ENCODE measurements at places on chromosomes 16 and 17. TPM values are rescaled to one million over a fixed set of nuclear protein-coding genes. Genes with fewer than 3 reads are reported as not detected.

The PKMYT1 gene
- total RNA-seq, result 10.9 TPM

The MVD gene
- 76.3 TPM for total RNA-seq

- no peak for DNase-seq
Observed at GRCh38 chr17:78655251-78655940, 78.2 kb upstream of the DNAH17 start.

DNA sequence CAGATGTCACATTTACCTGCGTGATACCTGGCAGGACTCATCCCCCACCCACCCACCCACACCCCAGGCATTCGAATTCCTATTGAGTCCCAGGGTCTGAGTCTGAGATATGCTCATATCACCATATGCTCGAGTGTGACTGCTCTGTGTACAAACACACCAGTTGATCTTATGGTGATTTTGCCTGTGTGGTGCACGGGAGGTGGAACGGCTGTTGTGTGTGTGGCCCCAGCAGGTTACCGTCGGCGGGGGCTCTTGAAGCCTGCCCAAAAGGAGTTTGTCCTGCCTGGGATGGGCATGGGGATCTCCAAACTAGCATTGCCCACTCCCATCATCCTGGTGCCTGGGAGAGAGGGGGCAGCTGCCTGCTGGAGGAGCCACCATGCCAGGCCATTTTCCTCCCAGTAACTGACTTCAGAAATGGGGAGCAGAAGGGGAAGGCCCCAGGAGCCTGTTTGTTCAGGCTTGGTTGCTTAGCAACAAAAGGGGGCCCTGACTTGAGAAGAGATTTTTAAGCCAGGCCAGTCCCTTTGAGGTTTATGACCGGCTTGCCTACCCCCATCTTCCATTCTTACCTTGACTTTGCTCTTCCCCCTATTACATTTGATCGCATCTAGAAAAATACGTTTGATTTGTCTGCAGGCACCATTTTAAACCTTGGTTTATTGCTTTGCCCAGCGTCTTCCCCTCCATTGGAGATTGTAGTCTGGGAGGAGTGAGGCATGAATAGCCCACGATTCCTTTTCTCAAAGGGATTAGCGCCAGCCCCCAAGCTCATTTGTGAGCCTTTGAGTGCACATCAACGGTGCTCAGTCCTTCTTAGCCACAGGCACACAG lies 217.7 kb downstream of the CCDC182 start:
- no peak for DNase-seq

DNA sequence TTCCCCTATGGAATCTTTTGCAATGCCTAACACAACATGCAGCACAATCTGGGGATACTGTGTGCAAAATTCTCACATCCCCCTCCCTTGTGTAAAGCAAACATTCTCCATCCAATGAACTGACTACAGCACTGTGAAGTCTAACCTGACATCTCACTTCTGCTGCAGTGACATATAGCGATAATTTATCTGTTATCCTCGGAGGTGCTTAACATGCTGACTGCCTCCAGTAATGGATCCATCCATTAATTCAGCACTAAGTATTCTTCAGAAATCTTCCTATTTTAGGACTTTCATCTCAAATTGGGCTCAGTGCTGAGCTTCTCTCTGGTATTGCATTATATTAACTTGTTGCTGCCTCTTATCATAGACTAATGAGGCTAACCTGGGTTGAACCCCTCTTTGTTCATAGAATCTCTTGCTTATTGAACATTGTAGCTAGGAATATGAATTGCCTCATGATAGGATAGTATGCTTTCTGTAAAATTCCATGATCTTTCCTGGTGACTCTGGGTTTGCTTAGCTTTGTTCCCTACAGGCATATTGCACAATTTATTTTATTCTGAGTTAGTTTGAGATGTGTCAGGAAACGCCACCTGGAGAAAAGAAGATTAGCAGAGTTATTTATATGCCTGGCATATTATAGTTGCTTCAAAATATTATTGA lies 187.9 kb downstream of the CNTNAP4 start:
- DNase-seq, result no peak

DNA sequence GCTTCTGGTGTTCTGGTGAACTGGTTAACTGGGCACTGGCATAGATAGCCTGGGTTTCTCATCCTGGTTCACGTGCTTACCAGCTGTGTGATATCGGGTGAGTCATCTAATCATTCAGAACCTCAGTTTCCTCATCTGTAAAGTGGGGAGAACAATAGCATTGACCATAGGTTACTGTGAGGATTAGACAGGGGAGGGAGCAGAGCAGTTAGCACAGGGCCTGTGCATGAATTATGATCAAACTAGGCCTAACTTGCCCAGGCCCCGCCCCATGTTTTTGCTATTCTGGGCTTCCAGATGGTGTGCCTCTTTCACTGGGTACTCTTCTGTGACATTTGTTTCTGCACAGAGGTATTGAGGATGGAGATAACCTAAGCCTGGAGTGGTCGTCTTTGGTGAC lies 4.6 kb upstream of the KLHL36 start:
- DNase-seq, result no peak

GRCh38 chr17:59812139-59812538 lies 80.6 kb downstream of the TUBD1 start:
- DNase-seq, result no peak

DNA sequence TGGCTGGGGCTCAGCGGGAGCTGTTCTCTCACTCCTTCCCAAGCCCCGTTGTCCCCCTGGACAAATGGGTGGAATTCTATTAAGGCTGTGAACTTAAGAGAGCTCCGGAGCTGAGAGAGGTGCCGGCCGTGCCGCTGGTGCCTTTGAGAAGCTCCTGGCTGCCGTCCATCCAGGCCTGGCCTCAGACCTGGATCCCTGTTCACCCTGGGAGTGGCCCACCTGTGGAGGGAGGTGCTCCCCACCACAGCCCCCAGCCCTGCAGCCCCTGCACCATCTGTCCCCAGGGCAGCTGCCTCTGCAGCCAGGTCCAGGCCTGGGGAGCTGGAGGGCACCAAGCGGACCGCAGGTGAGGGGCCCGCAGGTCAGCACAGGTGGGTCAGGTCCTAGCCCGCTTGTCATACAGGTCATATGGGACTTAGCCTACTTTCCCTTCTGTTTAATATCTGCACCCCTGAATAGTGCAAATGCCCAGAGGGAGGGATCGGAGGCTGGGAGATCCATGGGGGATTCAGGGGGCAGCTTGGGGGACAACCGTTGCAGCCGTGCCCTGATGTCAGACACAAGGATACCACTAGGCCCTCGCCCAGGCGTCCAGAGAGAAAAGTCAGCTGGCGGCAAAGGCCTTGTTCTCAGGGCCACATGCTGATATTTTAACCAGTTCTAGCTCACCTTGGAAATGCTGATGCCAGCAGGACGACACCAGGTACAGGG lies 15.2 kb upstream of the METRNL start:
- DNase-seq, result no peak

GRCh38 chr17:34562387-34562786 lies 17.0 kb upstream of the TMEM132E start:
- no peak for DNase-seq

DNA sequence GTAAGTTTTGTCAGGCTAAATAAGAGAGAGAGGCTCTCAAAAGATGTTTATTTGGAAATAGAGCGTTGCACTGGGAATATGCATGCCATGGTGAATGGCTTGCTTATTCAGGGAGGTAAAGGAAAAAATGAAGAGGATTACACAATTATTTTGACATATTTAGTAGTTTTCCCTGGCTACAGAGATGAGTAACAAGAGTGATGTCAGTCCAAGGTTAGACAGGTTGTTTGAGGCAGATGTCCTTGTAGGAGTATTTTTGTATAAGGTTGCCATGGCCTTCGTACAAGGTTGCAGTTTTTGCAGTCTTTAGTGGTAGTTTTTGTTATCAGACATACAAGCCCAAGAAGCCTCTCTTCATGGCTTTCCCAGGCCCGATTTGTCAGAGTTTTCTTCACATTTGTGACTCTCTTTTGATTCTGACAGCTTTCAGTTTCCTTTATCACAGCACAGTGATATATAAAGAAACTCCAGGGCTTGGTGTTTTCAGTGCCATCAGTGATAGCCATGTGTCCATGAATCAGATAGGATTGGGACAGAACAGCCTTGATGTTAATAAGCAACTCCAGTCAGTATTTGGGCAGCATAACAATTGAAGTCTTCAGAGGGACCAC lies 18.7 kb upstream of the LGALS9 start:
- DNase-seq, result no peak

GRCh38 chr17:81986606-81987005 lies 9.2 kb downstream of the ASPSCR1 start:
- no peak for DNase-seq

GRCh38 chr16:813204-813915 lies 12.8 kb upstream of the GNG13 start:
- DNase-seq, result no peak

GRCh38 chr17:78884148-78884825 lies 18.7 kb downstream of the CEP295NL start:
- DNase-seq, result no peak

- DNase-seq, result no peak
Observed at GRCh38 chr17:77182205-77183172, 41.7 kb downstream of the SEC14L1 start.

- DNase-seq, result no peak
Observed at GRCh38 chr17:77728871-77729270, 229.6 kb upstream of the TNRC6C start.

DNA sequence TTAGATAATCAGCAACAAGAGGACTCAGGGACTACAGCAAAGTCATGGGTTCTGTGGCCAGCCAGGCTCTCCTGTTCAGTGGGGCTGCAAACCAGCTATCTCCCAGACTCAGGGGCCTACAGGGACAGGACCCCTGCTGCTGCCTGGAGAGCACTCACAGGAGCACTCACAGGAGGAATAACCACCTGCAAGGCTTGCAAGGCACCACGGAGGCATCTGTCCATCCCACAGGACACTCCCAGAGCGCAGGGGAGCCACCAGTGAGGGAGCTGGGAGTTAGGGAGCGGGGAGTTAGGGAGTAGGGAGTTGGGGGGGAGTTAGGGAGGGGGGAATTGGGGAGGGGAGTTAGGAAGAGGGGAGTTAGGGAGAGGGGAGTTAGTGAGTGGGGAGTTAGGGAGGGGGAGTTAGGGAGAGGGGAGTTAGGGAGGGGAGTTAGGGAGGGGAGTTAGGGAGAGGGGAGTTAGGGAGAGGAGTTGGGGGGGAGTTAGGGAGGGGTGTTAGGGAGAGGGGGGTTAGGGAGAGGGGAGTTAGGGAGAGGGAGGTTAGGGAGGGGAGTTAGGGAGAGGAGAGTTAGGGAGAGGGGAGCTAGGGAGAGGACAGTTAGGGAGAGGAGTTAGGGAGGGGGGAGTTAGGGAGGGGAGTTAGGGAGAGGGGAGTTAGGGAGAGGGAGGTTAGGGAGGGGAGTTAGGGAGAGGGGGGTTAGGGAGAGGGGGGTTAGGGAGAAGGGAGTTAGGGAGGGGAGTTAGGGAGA lies 5.7 kb downstream of the CANT1 start:
- DNase-seq, result no peak

DNA sequence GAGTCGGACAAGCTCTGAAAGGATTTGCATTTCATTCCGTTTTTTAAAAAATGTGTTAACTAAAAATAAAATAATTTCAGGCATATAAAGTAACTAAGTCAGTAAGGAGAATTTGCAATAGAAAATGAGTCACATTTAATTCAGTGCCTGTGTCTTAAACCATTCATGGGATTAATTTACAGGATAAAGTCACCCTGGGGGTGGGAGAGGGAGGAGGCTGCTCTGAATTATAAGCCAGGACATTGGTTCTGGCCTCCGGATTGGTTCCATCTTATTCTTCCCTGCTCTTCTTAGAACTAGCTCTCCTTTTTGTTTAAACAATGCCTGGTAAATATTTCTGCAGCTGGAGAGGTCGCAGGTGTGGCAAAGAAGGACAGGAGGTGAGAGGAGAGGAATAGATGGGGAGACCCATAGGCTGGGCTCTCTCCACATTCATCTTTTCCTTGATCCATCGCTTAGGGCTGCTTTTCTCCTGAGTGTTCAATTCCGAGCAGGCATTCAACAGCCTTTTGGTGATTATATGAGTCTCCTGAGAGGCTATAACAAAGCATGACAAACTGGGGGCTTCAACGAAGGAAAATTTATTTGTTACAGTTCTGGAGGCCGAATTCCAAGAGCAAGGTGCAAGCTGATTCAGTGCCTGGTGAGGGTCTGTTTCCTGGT lies 319.2 kb downstream of the PHKB start:
- DNase-seq, result no peak

All from esophagus squamous epithelium (tissue), 5 donors.